ENCODE measurements at places on chromosomes 2 and 18. TPM values are rescaled to one million over a fixed set of nuclear protein-coding genes. Genes with fewer than 3 reads are reported as not detected.

Gene TBR1
- polyA plus RNA-seq, result not detected

Gene LCT
- not detected for polyA plus RNA-seq

Gene UXS1
- 44.5 TPM for polyA plus RNA-seq

Gene KCNIP3
- 0.33 TPM for polyA plus RNA-seq

Gene PPP1R1C
- 1.3 TPM for polyA plus RNA-seq

Gene MTHFD2
- 99.5 TPM for polyA plus RNA-seq

Gene TDRD15
- polyA plus RNA-seq, result not detected

Gene SERPINB4
- polyA plus RNA-seq, result 0.36 TPM

Gene ABHD1
- 0.88 TPM for polyA plus RNA-seq

Gene SOX11
- 10.1 TPM for polyA plus RNA-seq

All from H1 (cell line).